AG10803 (cell line): ENCODE measurements at places on chromosomes 11 and 22.

DNA sequence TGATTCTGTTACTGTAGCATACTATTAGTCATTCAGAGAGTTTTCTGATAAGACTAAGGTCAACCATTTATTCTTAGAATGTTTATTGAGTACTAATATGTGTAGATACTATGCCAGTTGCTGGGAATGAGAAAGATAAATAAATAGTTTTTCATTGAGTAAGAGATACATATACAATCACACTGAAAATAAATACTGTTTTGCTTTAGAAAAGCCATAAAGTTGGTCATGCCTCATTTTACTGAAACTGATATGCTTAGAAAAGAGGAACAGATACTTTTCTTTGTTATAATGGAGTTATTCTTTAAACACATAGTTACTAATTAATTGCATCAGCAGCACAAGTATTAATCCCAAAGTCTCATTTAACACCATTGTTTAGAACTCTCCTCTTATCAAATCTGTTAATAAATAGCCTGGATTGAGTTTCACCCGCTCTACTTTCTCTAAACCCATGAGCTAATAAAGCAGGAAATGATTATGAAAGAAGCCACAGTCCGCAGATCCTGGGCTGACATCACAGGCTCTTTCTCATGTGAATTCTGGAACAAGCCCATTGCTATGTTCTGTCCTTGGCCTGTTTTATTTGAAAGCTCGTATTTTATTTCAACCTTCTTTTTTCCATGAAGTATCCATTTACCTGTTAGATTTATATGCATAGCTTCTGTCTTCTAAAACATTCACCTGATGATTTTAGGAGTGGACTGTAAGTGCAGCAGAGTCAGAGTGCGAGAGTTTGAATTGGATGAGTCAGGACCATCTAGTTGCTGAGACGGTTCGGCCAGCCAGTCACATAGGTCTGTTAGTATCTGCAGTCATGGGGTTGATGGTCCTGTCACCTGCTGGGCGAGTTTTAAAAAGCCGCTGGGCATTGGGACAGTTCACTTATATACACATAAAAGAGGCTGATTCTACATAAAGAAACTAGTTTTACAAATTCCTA is 35.5 kb downstream of the PIWIL4 start:
- DNase-seq = peak; percentile 77

- no peak for DNase-seq
These were observed 66.9 kb downstream of the APOL1 start for GRCh38 chr22:36319595-36320497.

DNA sequence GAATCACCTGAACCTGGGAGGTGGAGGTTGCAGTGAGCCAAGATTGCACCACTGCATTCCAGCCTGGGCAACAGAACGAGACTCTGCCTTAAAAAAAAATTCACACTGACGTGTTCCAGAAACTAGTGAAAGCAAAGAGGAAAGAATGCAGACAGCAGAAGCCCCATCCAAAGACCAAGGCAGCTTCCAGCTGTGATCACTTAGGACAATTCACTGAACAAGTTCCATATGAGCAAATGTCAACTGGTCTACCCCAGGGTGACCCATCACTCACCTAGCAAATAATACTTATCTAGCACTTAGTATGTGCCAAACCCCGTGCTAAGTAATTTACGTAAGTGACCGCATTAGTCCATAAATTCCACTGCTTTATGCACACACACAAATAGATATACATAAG is 138.9 kb downstream of the LARGE1 start:
- peak; percentile 82 for DNase-seq

- DNase-seq = no peak
These were observed 1.2 kb downstream of the SLCO2B1 start for GRCh38 chr11:75152090-75152489.

DNA sequence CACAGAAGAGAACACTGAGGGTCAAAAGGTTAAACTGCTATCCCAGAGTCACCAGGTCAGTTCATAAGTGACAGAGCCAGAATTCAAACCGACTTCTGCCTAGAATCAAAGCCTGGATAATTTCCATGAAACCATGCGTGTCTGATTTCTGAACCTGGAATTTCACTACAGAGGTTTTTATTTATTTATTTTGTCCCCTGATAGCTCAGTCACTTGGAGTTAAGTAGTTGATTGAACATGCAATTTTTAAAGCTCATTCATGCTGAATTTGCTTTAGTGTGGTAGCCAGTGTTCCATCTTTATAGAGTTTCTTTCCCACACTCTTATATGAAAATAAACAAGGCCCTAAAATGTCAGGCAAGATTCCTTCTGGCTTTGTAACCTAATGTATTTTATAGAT is 93.2 kb downstream of the NAV2 start:
- DNase-seq = no peak

DNA sequence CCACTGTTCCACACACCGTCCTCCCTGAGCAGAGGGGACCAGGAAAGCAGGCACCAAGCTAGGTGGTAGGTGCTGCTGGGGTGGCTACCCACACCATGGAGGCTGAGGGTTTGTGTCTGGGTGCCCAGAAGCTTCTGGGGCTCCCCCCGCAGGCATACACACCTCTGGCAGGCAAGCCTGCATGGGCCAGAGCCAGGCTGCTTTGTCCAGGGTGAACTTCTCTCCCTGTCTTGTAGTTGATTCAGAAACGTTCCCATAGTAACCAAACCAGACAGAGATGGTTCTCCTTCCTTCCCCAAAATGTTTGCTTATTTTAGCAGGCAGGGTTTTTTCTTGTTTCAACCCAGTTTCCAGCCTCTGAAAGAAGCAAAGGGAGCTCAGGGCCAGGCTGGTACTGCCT is 40.9 kb upstream of the SUSD2 start:
- DNase-seq = peak; percentile 9

GRCh38 chr11:123939317-123939716 is at the start of gene OR4D5:
OR4D5 (plus strand) TSS chr11:123939617; CDS start chr11:123939617, 0 bp downstream.
- DNase-seq = no peak

- DNase-seq = no peak
These were observed 9.0 kb upstream of the FLRT1 start for GRCh38 chr11:64026575-64027205.

DNA sequence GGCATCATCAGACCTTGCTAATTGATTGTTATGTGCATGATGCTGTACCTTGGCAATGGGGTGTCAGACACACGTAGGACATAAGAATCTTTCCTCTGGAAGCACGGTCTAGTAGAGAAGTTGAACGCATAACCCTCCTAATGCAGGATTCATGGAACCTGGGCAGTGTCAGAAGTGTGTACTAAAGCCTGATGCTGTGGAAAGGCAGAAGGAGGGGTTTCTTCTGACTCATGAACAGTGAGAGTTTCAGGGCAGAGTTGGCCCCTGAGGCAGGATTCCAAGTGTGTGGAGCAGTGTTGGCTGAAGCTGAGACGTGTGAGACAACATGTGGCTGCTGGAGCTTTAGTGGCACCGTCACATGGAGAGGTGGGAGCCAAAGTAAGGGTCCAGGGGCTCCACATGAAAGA is 3.5 kb downstream of the PANX1 start:
- DNase-seq = peak; percentile 81

DNA sequence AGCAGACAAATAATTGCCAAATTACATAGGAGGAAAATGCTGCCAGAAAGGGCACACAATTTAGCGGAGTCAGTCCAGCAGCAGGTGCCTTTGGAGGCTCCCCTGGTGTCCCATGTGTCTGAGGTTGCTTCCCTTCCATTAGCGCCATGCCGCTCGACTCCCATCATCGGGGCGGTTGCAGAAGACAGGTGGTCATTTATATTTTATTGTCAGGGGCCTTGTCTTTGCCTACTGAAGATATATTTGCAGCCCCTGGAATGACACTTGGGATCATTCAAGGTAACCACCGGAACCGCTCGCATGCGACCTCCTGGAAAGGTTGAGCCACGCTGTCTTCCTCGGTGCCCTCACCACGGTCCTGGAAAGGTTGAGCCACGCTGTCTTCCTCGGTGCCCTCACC is 298.3 kb downstream of the TBC1D22A start:
- DNase-seq = no peak

DNA sequence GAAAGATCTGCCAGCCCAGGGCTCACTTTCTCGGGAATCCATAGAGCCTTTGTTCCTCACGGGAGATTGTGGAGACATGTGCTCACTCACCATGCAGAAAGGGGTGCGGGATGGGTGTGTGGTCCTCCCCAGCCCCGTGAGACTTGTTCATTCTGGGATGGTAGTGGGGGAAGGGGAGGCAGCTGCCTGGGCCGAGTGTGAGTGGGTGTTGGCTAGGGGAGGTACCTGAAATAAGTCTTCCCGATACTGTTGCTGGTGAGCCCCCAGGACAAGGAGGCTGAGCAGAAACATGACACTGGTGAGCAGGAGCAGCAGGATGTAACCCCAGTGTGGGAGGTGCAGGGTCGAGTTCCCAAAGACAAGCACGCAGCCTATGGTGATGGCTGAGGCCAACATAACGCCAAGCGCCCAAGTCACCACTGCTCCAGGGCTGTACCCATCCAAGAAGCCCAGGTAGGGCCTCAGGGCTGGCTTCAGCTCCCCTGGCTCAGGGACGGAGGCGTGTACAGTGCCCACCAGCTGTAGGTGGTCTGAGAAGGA is 2.8 kb downstream of the SLC7A4 start:
- no peak for DNase-seq

GRCh38 chr11:85922367-85922766 is 67.2 kb downstream of the CCDC83 start:
- DNase-seq = no peak

DNA sequence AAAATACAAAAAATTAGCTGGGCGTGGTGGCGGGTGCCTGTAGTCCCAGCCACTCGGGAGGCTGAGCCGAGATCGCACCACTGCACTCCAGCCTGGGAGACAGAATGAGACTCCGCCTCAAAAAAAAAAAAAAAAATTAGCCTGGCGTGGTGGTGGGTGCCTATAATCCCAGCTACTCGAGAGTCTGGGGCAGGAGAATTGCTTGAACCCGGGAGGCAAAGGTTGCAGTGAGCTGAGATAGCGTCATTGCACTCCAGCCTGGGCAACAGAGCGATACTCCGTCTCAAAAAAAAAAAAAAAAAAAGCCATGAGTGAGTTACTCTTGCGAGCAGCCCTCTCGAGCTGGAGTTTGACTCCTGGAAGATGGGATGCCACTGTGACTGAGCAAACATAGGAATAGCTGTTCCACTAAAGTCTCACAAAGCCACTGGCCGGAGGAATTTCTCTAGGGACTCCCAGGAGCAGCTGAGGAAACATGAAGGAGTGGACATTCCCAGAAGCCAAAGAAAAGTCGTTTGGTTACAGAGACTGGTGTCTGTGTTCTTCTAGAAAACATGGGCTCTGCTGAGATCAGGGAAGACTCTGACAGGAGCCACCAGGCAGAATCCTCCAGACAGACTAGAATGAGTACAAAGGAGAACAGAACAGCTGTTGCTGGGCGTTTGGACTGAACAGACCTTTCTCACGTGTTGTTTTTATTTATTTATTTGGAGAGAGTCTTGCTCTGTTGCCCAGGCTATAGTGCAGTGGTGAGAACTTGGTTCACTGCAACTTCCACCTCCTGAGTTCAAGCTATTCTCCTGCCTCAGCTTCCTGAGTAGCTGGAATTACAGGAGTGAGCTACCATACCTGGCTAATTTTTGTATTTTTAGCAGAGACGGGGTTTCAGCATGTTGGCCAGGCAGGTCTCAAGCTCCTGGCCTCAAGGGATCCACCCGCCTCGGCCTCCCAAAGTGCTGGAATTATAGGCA is 32.4 kb upstream of the MYH9 start:
- peak; percentile 26 for DNase-seq

DNA sequence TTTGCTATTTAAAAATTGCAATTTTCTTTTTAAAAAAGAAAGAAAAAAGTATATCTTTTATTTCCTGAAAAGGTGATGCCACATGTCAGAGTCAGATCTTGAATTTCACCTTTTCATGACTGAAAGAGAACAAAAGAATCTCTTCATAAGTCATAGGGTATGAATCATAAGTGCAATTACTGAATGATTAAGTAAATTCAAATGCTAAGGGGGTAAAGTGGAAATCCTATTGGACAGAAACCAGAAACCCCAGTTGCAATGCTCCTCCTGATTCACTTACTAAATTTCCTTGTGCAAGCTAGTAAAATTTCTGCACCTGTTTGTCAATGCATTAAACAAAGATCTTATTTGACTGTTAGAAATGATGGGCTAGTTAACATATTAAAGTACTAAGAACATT is 8.2 kb upstream of the PRRG4 start:
- no peak for DNase-seq

DNA sequence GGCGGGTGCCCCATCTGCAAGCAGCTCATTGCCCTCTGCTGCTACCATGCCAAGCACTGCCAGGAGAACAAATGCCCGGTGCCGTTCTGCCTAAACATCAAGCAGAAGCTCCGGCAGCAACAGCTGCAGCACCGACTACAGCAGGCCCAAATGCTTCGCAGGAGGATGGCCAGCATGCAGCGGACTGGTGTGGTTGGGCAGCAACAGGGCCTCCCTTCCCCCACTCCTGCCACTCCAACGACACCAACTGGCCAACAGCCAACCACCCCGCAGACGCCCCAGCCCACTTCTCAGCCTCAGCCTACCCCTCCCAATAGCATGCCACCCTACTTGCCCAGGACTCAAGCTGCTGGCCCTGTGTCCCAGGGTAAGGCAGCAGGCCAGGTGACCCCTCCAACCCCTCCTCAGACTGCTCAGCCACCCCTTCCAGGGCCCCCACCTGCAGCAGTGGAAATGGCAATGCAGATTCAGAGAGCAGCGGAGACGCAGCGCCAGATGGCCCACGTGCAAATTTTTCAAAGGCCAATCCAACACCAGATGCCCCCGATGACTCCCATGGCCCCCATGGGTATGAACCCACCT is 28.0 kb upstream of the L3MBTL2 start:
- DNase-seq = no peak

- no peak for DNase-seq
These were observed 279.0 kb downstream of the TBC1D22A start for GRCh38 chr22:47041271-47042115.

DNA sequence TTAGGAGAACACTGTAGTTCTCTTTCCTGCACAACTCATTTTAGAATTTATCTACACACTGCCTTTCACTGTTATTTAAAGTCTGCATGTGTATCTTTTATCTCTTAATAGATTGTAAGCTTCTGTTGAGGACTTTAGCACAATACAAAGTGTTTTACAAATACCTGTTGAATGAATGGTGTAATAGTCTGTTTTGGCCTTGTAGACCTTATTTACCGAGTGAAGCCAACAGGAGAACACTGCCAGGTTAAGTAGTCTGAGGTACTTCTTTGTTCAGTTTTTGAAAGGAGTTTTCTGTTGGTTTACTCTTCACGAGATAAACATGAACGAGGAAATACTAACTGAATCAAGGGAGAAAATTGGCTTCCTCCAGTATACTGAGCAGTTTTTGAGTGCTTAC is 31.0 kb downstream of the SIK2 start:
- DNase-seq = no peak

GRCh38 chr11:130872981-130873380 is 43.3 kb downstream of the SNX19 start:
- DNase-seq = peak; percentile 70

DNA sequence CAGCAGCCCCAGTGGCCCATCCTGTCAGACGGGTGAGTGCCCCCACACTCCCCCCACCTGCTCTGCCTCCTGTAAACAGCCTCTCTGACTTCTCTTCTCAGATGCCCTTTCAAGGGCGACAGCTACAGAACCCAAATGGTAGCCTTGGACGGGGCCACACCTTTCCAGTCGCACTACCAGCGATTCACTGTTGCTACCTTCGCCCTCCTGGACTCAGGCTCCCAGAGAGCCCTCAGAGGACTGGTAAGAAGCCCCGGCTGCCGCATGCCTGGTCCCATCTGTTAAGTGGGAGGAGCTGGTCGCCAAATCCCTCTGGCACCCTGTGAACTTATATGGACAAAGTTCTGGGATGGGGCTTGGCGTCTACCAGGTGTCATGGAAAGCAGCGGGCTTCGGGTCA is 6.2 kb downstream of the ZP1 start:
- DNase-seq = no peak

- DNase-seq = peak; percentile 47
These were observed 58.1 kb downstream of the PPFIA1 start for GRCh38 chr11:70328556-70328955.

- DNase-seq = no peak
These were observed 24.8 kb downstream of the MYH9 start for GRCh38 chr22:36362932-36363331.
